ENCODE measurements at places on chromosomes 12 and 14.
A peak's percentile ranks its signal among the peaks of the same experiment; 100 is the strongest.

DNA sequence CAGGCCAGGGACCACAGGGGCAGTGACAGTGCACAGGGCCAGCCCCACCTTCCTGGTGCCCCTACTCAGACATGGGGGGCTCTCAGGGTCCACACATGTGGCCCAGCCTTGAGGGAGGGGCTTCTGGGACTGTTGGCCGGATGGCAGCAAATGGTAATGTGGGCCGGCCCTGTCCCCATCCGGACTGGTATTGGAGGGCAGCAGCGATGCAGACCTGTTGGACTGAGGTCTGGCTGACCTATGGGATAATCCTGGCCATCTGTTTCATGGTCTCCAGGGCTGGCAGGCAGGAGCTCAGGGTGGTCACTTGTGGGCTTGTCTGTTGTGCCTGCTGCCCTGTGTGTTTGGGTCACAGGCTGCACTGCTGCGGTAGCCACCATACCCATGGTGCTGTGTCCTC, 387.5 kb downstream of the TMEM121 start:
- H3K4me3 ChIP-seq: no peak overlapping the region
- no peaks in the 10 kb centered on the region for H3K36me3 ChIP-seq
- no peaks in the 10 kb centered on the region for H3K4me1 ChIP-seq
- DNase-seq: no peak
- no peaks in the 10 kb centered on the region for H3K27me3 ChIP-seq

- no peak overlapping the region for H3K27ac ChIP-seq
- no peak for DNase-seq
These were observed 200.7 kb downstream of the C12orf50 start for GRCh38 chr12:87828382-87828973.

DNA sequence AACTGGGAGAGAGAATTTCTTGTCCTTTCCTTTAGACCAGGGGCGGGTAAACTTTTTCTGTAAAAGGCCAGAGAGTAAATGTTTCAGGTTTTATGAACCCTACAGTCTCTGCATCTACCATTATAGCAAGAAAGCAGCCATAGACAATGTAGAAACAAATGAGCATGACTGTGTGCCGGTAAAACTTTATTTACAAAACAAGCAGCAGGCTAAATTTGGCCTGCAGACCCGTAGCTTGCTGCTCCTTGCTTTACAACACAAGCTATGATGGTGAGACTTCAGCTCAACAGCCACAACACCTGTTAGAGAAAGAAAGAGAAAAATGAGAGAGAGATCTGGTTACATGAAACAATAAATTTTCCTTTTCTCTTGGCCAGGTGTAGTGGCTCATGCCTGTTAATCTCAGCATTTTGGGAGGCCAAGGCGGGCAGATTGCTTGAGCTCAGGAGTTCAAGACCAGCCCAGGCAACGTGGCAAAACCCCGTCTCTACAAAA, 4.2 kb upstream of the CDC42BPB start:
- H3K4me1 ChIP-seq: no peaks in the 10 kb centered on the region
- H3K27me3 ChIP-seq: no peaks in the 10 kb centered on the region
- H3K36me3 ChIP-seq: no peaks in the 10 kb centered on the region
- H3K27ac ChIP-seq: no peak overlapping the region
- no peak overlapping the region for H3K4me3 ChIP-seq
- no peak for DNase-seq

- DNase-seq: peak; percentile 64
- no peaks in the 10 kb centered on the region for H3K4me1 ChIP-seq
- H3K4me3 ChIP-seq: peak within 1 kb of the TSS; percentile 55
- no peaks in the 10 kb centered on the region for H3K27me3 ChIP-seq
- peak within 1 kb of the TSS; percentile 67 for H3K27ac ChIP-seq
- H3K36me3 ChIP-seq: no peaks in the 10 kb centered on the region
These were observed at the start of gene SLC7A8 for GRCh38 chr14:23183479-23183878. Gene SLC7A8 (minus strand): TSS chr14:23183660. CDS start chr14:23182914, 746 bp downstream.

GRCh38 chr14:99763527-99764221, 29.5 kb upstream of the EML1 start:
- DNase-seq: no peak
- H3K4me1 ChIP-seq: peaks cover 33% of the 10 kb centered on the region
- no peaks in the 10 kb centered on the region for H3K36me3 ChIP-seq
- H3K27me3 ChIP-seq: no peaks in the 10 kb centered on the region
- no peak overlapping the region for H3K27ac ChIP-seq
- no peak overlapping the region for H3K4me3 ChIP-seq

GRCh38 chr12:116133149-116133548, 144.3 kb downstream of the MED13L start:
- H3K4me1 ChIP-seq: no peaks in the 10 kb centered on the region
- no peaks in the 10 kb centered on the region for H3K36me3 ChIP-seq
- no peaks in the 10 kb centered on the region for H3K27me3 ChIP-seq
- H3K4me3 ChIP-seq: no peak overlapping the region

DNA sequence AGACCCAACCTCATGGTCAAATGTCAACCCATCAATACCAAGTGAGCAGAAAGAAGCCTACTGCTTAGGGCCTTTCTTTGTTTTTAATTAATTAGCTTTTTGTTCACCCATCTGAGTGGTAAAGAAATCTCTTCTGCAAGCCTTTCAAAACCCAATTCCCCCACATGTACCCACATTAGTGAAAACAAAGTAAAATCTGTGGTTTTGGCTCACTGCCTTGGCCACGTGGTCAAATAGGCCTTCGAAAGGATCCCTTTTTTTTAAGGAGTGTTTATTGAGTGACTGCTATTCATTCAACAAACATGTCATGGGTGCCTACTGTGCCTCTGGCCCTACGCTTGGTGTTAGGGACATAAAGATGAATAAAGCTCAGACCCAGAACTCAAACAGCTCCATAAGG, 160.1 kb downstream of the NUAK1 start:
- no peak for DNase-seq
- no peak overlapping the region for H3K27ac ChIP-seq
- no peaks in the 10 kb centered on the region for H3K27me3 ChIP-seq
- H3K4me1 ChIP-seq: no peaks in the 10 kb centered on the region
- H3K4me3 ChIP-seq: no peak overlapping the region

DNA sequence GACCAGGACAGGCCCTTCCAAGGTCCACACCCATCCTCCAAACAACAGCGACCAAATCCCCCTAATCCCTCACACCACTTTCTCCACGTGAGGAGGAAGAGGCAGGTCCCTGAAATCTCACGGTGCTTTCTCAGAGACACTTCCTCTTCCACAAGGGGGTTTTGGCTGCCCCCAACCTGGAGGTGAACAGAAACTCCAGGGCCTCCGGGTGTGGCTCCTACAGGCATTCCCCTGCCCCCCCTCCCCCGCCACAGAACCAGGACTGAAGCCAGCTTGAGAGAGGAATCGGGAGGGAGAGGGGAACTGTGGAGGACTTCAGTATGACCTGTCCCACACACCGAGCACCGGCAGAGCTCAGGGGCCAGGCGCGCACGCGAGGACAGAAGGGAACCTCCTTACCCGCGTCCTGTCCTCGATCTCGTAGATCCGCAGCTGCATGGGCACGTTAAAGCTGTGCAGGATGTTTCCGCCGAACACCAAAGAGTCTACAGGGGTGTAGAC, 60.2 kb downstream of the KDM2B start:
- H3K4me3 ChIP-seq: no peak overlapping the region
- no peaks in the 10 kb centered on the region for H3K36me3 ChIP-seq
- peaks cover 6% of the 10 kb centered on the region for H3K4me1 ChIP-seq
- no peak overlapping the region for H3K27ac ChIP-seq
- no peaks in the 10 kb centered on the region for H3K27me3 ChIP-seq
- DNase-seq: no peak

DNA sequence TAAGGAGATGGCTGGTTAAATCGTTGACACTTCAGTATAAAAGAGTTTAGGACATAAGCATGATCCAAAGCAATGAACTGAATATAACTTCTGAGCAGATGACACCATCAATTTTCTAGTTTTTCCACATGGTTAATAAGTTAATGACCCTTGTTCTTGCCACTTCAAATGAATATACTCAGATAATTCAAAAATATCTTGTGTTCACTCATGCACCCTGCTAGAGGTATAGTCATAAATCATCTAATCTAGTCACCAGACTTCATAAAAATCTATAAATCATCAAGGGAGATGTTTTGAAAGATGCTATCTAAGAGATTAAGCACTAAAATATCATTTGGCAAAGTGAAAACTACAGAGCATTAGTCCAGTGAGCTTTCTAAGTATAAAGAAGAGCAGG, 131.9 kb downstream of the MDGA2 start:
- no peak for DNase-seq
- H3K4me3 ChIP-seq: no peak overlapping the region
- no peaks in the 10 kb centered on the region for H3K27me3 ChIP-seq

DNA sequence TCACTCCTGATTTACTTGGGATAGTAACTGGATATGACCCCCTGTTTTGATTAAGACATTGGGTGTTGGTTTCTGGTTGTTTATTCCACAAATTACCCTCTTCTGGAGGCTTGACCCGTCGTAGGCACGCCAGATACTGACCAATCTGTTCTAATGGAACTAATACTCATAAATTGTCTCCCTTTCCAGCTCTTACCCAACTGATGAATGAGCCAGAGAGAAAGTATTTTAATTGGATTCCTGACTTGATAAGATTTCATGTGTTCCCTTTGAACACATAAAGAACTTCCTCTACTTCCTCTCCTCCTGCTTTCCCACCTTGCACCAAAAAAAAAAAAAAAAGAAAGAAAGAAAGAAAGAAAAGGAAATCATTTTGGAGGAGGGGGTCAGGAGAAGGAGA, 340.9 kb downstream of the PCNX1 start:
- H3K4me3 ChIP-seq: no peak overlapping the region
- DNase-seq: no peak
- no peaks in the 10 kb centered on the region for H3K4me1 ChIP-seq
- H3K27ac ChIP-seq: no peak overlapping the region

- H3K4me1 ChIP-seq: peaks cover 10% of the 10 kb centered on the region
- H3K36me3 ChIP-seq: no peaks in the 10 kb centered on the region
- no peak for DNase-seq
- H3K4me3 ChIP-seq: no peak overlapping the region
- no peak overlapping the region for H3K27ac ChIP-seq
These were observed 20.7 kb downstream of the NTF3 start for GRCh38 chr12:5452569-5452968.

GRCh38 chr14:87916886-87917275, 76.1 kb downstream of the GALC start:
- H3K27me3 ChIP-seq: no peaks in the 10 kb centered on the region
- no peak overlapping the region for H3K4me3 ChIP-seq
- no peaks in the 10 kb centered on the region for H3K36me3 ChIP-seq
- H3K4me1 ChIP-seq: no peaks in the 10 kb centered on the region

GRCh38 chr12:6788972-6789924, at the start of gene CD4:
Gene CD4 (plus strand): TSS chr12:6789528. CDS start chr12:6800139, 10,611 bp downstream.
- peak; percentile 73 for DNase-seq
- no peaks in the 10 kb centered on the region for H3K4me1 ChIP-seq
- no peaks in the 10 kb centered on the region for H3K27me3 ChIP-seq
- H3K36me3 ChIP-seq: no peaks in the 10 kb centered on the region
- peak within 1 kb of the TSS; percentile 28 for H3K4me3 ChIP-seq
- peak within 1 kb of the TSS; percentile 20 for H3K27ac ChIP-seq

Data from right atrium auricular region (tissue), 2 donors.